ENCODE measurements at places on chromosomes 13 and 19.

GRCh38 chr13:51818781-51819511 lies 15.0 kb upstream of the DHRS12 start:
- peak; percentile 38 for DNase-seq

- no peak for DNase-seq
Measured at GRCh38 chr19:2175742-2176141, 12.0 kb downstream of the DOT1L start.

DNA sequence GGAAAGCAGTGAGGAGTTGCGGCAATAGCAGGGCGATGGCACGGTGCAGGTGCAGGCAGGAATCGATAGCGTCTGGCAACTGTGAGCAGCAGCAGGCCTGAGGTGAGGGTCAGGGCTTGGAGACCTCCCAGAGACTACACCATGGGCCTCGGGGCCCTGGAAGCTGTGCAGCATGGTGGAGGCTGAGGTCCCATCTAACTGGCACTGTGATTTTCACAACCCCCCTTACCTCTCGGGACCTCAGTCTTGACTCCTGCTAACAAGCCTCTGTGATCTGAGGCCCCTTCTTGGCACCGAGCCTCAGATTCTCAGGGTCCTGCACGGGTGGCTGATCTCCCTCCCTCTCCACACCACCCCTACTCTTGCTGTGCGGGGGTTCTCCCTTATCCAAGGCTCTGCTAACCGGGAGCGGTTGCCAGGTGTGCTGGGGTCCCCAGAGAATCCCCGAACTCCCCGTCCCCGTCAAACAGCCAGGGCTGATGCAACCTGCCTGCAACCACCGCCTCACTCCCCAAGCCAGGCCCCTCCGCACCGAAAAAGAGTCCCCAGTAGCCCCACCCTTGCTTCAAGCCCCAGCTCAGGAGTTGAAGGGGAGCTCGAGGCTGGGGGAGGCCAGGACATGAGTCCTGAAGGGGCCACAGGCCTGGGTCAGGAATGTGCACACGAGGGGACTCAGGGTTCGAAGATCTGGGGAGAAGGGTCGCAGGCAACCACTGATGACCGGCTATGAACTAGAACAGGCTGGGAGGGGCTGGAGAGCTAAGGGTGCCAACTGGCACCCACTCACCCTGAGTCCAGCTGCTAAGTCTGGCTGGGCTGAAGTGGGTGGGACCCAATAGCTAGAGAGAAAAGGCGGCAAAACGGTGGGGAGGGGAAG lies 4.8 kb upstream of the ATF5 start:
- DNase-seq, result no peak

DNA sequence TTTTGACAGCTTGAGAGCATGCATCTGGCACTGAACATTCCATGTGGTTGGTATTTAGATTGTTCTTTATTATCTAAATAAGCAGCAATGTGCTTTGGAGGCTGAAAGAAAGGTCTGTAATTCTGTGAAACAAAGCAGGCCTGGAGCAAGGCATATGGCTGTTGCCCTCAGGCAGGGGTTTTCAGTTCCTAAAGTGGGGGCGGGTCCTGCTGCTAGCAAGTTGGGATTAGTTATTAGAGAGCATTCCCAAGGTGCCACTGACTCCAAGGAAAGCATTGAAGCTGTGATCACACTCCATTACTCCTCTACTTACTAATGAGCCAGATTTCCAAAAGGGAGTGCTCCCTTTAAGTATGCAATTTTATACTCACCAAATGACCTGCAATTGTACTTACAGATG lies 432.2 kb downstream of the OLFM4 start:
- DNase-seq, result no peak

- peak; percentile 37 for DNase-seq
Measured at GRCh38 chr13:98570929-98571372, 6.0 kb downstream of the STK24 start.

- no peak for DNase-seq
Measured at GRCh38 chr19:16571283-16571682, 932 bp downstream of the SLC35E1 start.

DNA sequence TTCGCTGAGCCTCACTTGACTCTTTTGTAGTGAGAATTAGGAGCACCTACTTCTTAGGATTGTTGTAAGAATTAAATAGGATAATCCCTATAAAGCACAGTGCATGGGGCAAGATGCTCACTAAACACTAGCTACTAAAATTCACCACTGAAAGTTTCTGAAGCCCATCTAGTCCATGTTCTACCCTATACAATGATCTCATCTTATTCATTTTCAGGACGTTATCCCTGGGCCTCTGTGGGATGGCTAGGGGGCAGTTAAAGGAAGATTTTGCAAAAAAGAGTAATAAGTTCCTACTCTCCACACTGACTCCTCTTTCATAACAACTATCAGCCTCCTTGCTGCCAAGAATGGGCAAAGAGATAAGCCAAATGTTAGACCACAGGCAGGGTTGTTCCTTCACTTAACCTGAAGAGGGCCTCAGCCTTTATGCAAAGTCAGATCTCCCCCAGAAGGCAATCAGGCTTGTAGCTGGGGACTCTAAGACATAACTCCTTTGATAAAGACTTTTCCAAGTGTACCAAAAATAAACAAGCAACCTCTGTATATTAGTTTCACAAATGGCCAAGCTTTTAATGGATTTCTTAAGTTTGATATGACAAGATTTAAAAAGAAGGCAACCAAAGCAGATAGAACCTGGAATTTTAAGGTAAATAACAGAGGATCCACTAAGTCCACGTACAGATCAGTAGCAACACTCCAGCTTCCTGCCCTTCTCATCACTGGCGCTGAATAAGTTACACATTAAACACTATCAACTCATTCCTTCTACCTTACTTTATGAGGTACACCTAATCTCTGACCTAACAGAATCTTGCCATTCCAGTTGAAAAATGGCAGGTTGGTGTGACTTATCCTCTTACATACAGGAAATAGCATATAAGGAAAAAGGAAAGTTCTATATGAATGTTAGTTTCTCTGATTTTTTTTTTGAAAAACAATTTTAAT lies 44.4 kb downstream of the ELF1 start:
- DNase-seq, result no peak

- DNase-seq, result no peak
Measured at GRCh38 chr13:44765001-44765471, 188.9 kb upstream of the TSC22D1 start.

DNA sequence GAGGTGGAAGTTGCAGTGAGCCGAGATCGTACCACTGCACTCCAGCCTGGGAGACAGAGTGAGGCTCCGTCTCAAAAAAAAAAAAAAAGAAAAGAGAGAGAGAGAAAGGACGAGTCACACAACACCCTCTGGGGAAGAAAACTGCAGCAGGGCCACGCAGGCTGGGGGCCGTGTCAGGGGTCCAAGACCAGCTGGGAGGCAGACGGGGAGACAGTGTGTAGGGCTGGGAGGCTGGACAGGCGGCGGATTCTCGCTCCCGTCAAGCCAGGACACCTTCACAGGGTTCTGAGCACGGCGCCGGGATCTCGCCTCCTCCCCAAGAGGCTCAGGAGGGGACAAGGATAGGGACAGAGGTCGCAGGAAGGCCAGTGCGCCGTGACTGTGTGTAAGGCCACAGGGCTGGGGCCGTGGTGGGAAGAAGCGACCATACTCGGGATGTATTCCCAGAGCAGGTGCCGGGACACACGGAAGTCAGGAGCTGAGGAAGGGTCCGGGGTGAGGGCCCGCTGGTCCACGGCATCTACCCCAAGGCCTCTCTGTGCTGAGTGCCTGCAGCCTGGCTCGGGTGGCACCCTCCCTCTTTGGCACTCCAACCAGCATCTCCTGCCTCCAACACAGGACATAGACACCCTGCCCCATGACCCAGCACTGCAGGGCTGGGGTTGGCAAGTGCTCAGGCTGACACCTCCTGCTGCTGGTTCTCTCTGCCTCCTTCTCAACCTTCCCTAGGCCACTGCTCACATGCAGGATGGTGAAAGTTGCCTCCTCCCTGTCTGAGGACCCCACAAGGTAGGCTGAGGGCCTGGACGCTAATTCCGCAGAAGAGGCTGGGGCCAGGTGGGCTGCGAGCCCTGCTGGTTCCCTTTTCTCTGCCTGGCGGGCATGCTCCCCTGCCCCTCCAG lies 21.2 kb downstream of the ZNF787 start:
- no peak for DNase-seq

- DNase-seq, result no peak
Measured at GRCh38 chr13:89457977-89458376, 1786.8 kb downstream of the SLITRK5 start.

GRCh38 chr13:94033830-94034642 lies 445.4 kb downstream of the DCT start:
- DNase-seq, result no peak

DNA sequence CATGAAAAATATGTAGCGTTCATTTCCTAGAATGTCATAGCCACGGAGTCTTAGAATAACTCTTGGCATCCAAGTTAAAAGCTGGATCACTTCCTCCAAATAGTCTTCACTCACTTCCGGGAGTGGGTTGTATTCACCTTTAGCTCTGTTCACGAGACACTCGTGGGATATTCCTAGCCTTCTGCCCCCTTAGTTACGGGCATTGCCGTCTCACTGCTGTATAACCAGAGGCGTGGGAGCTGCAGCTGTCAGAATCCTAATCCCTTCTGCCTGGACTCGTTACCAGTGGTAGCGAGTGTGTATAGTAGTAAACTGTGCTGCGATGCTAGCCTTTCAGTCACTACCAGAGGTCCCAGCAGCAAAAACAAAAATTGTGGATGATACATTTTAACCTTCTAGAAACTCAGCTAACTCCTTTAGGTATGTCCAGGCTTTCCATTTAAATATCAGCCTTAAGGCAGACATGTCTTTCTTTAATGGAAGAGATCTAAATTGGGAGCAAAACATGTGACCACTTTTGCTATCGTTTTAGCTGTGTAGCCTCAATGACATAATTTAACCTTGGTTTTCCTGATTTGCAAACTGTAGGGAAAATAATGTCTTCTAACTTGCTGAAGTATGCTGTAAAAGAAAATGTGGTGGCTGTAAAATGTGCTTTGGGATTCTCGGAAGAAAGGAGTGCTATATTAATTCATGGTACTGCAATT lies 34.1 kb downstream of the ERCC5 start:
- no peak for DNase-seq

- DNase-seq, result no peak
Measured at GRCh38 chr13:78587395-78587794, 16.0 kb downstream of the POU4F1 start.

DNA sequence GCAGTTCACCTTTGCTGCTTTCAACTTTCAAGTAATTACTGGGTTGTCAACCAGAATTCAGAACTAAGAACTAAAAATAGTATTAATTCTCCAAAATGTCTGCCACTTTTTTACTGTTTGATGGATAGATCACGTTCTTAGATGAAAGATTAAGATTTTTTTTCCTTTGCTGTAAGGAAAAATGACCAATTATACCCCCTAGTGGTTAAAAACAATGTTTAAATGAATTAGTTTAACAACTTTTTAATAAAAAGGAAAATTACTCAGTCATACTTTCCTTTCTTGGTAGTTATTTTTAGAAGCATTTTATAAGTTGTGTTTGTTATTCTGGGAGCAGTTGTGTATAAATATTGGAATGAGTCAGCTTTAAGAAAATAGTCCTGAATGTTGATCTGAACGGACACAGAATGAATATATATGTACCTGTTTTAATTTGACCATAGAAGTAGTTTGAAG lies 4.6 kb downstream of the TM9SF2 start:
- no peak for DNase-seq

DNA sequence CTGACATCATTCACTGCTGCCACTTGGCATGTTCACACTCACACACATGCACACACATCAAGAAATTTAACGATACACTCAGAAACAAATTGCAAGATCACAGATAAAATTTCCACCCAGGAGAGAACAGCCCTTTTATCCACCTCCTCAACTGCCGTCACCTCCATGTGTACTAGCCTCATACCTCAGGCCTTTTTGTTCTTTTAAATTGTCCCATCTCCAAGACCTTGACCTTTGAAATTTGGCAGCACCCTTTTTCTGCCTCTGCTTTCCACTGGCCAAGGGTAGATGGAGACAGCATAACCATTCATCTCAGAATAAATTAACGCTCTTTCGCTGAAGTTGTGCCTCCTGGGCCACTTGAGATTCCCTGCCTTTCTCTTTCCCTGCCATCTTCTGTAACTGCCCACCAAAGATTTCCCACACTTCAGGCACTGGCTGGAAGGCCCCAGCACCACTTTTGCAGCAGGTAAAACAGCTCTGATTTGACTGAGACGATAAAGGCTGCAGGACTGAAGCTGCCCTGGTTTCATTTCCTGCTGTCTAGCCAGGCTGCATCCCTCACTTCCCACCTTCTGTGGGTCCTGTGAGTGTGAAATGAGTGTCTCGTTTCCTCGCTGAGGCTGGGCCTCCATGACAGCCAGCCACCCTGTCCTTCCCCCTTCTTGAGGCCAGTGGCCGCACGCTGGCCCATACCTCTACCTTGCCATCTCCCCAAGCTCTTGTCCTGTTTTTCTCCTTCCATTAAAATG lies 39.3 kb downstream of the MBNL2 start:
- DNase-seq, result no peak

- no peak for DNase-seq
Measured at GRCh38 chr13:79030513-79030912, 371.6 kb upstream of the OBI1 start.

DNA sequence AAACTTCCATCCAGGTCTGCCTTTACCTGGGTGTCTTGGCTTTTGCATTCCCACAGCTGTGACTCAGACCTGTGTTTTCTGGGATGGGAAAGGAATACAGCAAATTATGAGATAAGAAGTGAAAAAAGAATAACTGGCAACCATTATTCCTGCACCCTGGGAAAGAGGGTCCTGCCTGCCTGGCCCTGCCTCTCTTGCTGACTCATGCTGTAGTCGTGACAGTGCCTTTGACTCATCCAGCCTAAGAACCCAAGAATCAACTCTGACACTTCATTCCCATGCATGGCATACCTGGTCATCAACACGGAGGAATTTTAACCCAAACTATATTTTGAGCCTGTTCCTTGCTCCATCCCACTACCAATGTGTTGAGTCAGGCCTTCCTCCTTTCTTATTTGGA lies 185.4 kb upstream of the SERP2 start:
- no peak for DNase-seq

GRCh38 chr19:10292206-10292788 lies 2.5 kb downstream of the ICAM5 start:
- peak; percentile 64 for DNase-seq

GRCh38 chr13:49629196-49629938 lies 1.1 kb downstream of the ARL11 start:
- no peak for DNase-seq

GRCh38 chr19:5006201-5006600 lies 37.3 kb downstream of the KDM4B start:
- no peak for DNase-seq

DNA sequence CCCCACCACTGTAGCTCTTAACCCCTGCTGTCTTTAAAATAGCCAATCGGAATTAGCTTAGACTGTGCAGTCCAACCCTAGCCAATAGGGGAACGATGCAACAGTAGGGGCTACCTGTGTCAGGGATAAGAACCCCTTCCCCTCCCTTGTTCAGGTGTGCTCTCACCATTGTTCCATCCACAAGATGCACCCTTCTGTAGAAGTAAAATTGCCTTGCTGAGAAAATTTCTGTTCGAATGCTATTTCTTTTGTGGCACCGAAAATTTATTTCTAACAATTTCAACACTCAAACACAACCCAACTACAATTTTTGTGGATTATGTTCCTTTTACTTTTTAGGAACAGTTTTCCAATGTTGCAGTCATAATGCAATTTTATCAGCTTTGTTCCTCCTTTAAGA lies 3.6 kb upstream of the ZNF583 start:
- no peak for DNase-seq

Data from activated CD4-positive, alpha-beta T cell treated with anti-CD3 and anti-CD28 coated beads for 4 hours (primary cell).